ENCODE measurements at places on chromosomes 7 and 10. TPM values are rescaled to one million over a fixed set of nuclear protein-coding genes. Genes with fewer than 3 reads are reported as not detected.

MPP7 gene
- 19.1 TPM for total RNA-seq

GARS1 gene
- total RNA-seq, result 107 TPM

DNA sequence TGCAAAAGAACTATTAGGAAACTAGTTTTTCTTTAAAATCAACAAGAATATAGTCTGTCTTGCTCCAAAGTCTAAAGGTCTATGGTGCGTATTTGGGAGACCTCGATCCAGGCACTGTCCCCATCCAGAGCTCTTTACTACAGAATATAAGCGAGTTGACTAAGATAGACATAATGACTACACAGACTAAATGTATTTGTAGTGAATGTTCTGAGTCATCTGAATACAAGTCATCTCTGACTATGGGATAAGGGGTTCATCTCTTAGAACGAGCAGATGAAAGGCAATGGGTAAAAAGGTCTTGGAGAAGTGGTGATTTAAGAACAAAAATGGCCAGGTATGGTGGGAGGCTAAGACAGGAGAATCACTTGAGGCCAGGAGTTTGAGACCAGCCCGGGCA is 136.0 kb upstream of the RSU1 start:
- H3K27me3 ChIP-seq, result no peaks in the 10 kb centered on the region
- DNase-seq, result no peak
- no peaks in the 10 kb centered on the region for H3K4me1 ChIP-seq
- no peaks in the 10 kb centered on the region for H3K36me3 ChIP-seq

DNA sequence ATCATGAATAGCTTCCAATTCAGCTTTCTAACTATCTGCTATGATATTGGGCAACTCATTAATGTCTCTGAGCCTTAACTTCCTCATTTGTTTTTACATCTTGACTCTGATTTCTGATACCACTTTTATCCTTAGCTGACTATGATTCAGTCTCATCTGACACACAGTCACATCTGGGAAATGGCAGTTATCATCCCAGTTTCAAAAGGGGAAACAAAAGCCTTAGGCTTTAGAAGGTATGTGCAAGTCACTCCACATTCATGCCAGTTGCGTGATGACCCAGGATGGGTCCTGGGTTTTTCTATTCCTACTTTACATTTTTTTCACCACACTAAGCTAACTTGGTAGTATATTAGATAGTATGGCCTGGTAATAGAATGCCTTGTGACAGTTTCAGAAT is 12.7 kb downstream of the SCIN start:
- DNase-seq, result no peak
- H3K27ac ChIP-seq, result no peak overlapping the region

DNA sequence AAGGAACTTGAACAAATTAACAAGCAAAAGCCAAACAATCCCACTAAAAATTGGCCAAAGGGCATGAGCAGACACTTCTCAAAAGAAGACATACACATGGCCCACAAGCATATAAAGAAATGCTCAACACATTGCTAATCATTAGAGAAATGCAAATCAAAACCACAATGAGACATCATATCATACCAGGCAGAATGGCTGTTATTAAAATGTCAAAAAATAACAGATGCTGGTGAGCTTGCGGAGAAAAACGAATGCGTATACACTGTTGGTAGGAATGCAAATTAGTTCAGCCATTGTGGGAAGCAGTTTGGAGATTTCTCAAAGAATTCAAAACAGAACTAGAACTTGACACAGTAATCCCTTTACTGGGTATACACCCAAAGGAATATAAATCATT is 311.7 kb upstream of the HPS1 start:
- H3K27me3 ChIP-seq, result no peaks in the 10 kb centered on the region
- H3K36me3 ChIP-seq, result no peaks in the 10 kb centered on the region
- H3K4me1 ChIP-seq, result no peaks in the 10 kb centered on the region
- H3K4me3 ChIP-seq, result no peak overlapping the region
- no peak for DNase-seq

Data from natural killer cell (primary cell).